ENCODE measurements at places on chromosomes 12 and 14.

DNA sequence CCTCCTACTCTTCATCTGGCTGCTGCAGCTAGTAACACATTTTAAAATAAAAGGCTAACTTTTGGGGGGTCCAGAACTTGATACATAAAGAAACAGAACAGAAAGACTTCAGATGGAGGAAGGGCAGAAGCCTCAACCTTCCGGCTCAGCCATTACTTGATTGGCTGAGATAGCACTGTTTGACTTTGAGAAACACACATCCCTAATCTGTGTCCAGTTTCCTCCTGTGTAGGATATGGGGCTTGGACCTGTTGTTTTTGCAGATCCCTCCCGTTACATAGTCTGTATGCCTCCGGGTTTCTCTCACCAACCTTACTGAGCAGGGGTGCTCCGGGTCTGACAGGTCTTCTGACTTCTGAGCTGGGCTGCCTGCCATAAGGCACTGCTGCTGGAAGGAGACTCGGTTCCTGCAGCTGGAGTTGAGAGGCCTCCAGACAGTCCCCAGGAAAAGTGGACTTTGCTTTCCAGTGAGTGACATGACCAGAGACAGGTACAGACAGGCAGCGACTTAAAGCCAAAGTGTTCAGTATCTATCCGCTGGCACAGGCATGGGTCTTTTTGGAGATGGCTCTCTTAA is 8.3 kb upstream of the ZNF641 start:
- DNase-seq = no peak

- DNase-seq = no peak
Observed at GRCh38 chr14:84027351-84027750, 1502.6 kb upstream of the FLRT2 start.

- no peak for DNase-seq
Observed at GRCh38 chr12:122866379-122866778, 29.5 kb downstream of the VPS37B start.

DNA sequence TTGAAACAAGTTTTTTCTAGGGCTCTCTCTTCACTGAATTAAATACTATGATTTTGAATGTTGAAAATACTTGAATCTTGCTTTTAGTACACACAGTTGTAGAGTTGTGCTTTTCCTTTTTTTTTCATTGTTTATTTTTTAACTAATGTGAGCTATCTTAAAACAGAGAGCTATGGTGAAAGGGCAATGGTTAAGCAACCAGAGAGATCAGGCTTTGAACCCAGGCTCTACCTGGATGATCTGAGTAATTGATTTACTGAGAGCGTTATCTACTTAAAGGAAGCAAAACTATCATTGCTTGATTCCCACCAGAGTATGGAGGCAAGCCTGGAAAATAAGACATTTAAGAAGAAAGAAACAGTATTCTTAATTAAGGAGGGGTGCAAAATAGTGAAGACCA is 138.6 kb downstream of the DUSP6 start:
- no peak for DNase-seq

- no peak for DNase-seq
Observed at GRCh38 chr14:93319958-93320357, 12.9 kb downstream of the BTBD7 start.

DNA sequence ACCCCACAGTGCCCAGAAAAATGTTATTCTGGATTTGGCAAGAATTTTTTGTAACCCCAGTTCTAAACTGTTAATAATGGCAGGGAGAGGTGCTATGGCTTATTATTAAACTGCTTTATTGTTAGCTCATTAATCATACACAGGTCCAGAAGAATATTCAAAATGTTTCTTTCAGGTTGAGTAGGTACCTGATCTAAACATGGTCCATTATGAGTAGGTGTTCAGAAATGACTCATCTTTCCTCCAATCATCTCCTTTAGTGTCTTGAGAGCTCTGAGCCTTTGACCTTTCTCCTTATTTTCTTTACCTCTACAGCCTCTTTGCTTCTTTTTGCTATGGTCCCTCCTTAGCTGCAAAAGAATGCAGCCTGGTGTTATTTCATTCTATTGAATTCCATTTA is 211.0 kb upstream of the GARIN6 start:
- DNase-seq = no peak

DNA sequence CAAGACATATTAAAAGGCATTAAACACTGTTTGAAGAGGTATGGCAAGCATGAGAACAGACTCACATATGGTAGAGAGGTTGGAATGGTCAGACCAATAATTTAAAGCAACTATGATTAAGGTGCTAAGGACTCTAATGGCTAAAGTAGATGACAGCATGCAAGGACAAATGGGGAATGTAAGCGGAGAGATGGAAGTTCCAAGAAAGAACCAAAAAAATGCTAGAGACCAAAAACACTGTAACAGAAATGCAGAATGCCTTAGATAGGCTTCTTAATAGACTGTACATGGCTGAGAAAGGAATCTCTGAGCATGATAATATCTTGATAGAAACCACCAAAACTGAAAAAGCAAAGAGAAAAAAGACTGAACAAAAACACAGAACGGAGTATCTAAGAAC is 77.4 kb downstream of the RIN3 start:
- no peak for DNase-seq

GRCh38 chr12:122483969-122484368 is 16.8 kb downstream of the ZCCHC8 start:
- no peak for DNase-seq

- peak; percentile 95 for DNase-seq
Observed at GRCh38 chr12:70365648-70366518, at the start of gene KCNMB4. Gene KCNMB4 (plus strand): TSS chr12:70366290. CDS start chr12:70366735, 445 bp downstream.

DNA sequence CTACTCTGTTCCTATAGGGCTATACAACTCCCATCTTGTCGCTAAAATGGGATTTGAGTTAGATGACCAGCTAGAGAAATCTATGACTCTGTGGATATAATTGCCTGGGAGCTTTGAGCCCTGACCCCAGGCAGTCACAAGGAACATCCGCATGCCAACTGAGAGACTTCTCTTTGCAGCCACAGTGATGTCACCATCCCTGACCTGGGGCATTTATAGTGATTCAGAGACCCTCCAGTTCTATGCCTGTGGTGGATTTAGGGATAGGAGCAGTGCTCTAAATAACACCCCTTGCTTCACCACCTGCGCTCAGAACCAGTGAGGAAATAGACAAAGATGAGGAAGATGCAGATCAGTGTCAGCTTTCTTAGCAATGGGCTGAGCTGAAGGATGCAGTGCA is 86.2 kb downstream of the RIN3 start:
- no peak for DNase-seq

DNA sequence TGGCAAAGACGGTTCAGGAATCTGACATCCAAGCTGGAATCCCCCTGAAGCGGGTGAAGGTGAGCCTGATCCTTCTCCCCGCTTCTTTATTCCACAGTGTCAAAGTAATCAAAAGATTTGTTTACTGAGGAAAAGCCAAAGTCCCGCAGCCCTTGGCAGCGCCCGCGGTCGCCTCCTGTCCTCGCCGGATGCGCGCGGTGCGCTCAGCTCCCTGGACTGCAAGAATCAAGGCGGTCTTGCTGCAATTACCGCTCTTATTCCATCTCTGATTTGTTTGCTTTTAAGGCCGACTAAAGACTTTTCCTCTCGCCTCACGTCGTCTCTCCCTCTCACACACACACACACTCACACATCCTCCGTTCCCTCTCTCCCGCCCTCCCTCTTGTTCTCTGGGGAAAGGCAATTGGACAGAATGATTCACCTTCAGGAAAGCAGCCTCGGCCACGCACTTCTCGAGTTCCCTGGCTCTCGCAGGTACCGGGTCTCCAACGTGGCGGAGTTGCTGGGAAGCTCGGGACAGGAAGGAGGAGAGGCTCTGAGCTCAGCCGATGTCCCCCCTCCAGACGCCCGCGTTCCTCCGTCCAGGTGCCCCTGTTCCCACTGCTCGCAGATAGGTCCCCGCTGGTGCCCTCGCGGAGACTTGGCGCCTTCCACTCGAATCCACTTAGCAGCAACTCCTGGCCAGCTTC is 68.6 kb upstream of the USP15 start:
- DNase-seq = no peak

DNA sequence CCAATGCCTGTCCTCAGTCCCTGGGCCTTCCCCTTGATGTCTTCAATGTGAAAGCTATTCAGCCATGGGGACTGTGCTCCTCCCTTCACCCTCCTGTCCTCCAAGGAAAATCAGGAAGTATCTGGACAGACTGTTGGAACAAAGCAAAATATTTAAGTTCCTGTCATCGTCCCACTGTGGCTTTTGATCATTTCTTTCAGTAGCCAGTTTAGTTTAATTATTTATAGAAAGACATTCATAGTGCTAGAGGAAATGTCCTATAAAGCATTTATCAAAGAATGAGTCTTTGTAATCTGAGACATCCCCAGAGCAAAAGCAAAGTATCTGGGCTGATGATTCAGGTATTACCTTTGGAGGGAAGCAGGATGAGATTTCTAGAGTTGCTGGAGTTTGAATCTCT is 254.1 kb downstream of the NRXN3 start:
- DNase-seq = no peak

- no peak for DNase-seq
Observed at GRCh38 chr14:102994689-102995088, 62.7 kb downstream of the CDC42BPB start.

GRCh38 chr14:52254086-52254485 is 13.4 kb upstream of the PTGDR start:
- DNase-seq = no peak

DNA sequence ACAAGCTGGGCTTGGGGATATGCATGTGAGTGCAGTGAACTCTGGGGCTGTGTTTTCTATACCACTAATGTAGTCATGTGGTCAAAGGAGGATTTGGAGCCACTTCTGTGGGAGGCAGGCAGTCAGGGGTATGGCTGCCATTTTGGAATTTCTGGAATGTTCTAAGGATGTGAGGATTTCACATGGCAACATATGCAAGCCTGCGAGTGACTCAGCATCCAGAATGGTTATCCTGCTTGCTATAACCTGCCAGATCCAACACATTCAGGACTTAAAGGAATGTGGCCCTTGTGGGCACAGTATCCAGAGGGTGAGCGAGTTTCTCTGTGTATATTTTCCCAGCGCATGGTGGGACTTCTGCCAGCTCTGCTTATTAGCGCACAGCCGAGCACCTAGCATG is 249.2 kb upstream of the PWP1 start:
- peak; percentile 41 for DNase-seq

- DNase-seq = no peak
Observed at GRCh38 chr14:67564236-67564635, 31.1 kb downstream of the PLEKHH1 start.

GRCh38 chr14:75279763-75280290 is 1.2 kb downstream of the FOS start:
- DNase-seq = no peak

- DNase-seq = no peak
Observed at GRCh38 chr12:3020850-3021435, 56.2 kb upstream of the TSPAN9 start.

GRCh38 chr12:71108355-71108754 is 49.4 kb downstream of the TSPAN8 start:
- no peak for DNase-seq

DNA sequence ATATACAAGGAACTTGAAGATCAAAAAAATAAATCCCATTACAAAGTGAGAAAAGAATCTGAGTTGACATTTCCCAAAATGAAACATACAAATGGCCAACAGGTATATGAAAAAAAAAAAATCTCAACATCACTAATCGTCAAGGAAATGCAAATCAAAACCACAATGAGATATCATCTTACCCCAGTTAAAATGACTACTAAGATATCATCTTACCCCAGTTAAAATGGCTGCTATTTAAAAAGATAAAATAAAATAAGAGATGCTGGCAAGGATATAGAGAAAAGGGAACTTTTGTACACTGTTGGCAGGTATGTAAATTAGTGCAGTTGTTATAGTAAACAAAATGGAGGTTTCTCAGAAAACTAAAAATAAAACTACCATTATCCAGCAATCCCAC is 44.4 kb downstream of the PLEKHG7 start:
- no peak for DNase-seq

GRCh38 chr12:100699209-100699608 is 95.4 kb upstream of the ANO4 start:
- no peak for DNase-seq

GRCh38 chr14:20830831-20831230 is 28.2 kb upstream of the RNASE1 start:
- no peak for DNase-seq

DNA sequence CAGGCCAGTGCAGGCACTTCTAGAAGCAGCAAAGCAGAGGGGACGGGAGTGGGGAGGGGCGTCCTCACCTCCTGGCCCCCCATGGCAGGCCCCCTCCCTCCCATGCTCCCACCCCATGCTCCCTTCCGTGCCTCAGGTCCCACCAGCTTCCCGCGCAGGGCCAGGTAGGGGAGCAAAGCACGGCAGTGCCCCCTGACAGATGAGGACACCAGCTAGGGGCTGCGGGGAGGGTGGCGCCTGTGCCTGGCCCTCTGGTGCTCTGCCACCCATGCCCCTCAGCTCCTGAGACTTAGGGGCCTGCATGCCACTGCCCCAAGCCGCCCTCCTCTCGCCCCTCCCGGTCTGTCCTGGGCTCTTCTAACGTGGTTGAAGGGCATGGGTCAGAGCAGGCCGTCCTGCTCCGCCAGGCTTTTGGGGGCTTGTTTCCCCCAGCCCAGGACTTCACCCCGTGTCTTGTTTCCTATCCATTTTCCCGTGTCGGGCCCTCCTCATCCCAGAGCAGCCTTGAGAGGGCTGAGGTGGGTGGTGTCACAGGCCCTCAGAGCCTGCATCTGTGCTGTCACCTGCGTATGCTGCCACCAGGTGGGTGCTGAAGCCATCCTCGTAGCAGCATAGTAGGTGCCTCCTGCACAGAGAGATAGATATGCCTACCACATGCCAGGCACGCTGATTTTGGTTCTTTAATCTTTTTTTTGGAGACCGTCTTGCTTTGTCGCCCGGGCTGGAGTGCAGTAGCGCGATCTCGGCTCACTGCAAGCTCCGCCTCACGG is 10.2 kb downstream of the TRMT61A start:
- DNase-seq = no peak

- no peak for DNase-seq
Observed at GRCh38 chr12:44846826-44847225, 29.3 kb downstream of the NELL2 start.

GRCh38 chr14:104735830-104736642 is 12.0 kb downstream of the ADSS1 start:
- DNase-seq = no peak

GRCh38 chr12:121451961-121452339 is 52.0 kb downstream of the RNF34 start:
- no peak for DNase-seq

- DNase-seq = no peak
Observed at GRCh38 chr14:34496007-34496678, 34.1 kb upstream of the SPTSSA start.

DNA sequence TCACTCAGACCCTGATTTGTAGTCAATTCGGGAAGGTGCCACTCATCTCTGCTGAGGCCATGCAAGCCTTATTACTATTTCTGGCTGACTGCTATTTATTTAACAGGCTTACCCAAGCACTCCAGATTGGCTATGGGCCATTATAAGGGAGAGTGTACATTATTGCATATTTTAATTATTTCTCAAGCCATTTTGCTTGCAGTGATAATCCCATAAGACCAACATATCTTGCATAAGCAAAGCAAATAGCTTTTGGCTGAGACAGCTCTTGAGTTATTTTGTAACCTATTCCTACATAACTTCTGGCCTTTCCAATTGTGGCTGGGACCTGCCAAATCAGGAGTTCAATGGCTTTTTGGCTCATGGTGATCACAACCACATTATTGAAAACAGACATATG is 509.6 kb upstream of the USP15 start:
- DNase-seq = no peak
